ENCODE measurements at places on chromosomes 3 and 15.

DNA sequence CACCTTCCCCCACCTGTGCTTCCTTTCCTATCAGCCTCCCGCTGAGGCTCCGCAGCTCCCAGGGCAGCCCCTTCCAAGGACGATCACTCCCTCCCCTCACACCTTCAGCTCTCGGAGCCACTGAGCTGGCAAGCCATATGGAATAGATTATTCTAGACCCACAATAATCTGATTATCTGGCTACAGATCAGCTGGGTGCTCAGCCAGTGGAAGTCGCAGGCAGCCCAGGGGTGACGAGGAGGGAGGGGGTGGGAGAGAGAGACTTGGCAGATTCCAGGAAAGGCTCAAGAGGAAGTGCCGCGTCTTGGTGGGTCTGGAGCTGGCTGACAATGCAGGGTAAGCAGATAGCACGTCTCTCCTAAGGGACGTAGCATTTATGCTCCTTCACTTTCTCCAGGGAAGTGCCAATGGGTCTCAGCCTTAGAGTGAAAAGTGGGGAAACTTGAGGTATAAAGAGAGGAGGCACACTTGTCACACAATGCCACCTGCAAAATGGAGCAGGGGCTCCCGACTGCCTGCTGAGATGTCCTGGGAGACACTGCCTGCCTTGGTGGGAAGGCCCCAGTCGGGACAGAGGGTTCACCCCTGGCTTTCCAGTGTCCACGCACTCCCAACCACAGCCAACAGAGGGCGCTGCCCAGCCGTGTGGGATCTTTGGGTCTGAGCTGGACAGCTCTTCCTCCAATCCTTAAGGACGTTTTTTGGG lies 9.4 kb upstream of the MESP1 start:
- peak; percentile 95 for DNase-seq

DNA sequence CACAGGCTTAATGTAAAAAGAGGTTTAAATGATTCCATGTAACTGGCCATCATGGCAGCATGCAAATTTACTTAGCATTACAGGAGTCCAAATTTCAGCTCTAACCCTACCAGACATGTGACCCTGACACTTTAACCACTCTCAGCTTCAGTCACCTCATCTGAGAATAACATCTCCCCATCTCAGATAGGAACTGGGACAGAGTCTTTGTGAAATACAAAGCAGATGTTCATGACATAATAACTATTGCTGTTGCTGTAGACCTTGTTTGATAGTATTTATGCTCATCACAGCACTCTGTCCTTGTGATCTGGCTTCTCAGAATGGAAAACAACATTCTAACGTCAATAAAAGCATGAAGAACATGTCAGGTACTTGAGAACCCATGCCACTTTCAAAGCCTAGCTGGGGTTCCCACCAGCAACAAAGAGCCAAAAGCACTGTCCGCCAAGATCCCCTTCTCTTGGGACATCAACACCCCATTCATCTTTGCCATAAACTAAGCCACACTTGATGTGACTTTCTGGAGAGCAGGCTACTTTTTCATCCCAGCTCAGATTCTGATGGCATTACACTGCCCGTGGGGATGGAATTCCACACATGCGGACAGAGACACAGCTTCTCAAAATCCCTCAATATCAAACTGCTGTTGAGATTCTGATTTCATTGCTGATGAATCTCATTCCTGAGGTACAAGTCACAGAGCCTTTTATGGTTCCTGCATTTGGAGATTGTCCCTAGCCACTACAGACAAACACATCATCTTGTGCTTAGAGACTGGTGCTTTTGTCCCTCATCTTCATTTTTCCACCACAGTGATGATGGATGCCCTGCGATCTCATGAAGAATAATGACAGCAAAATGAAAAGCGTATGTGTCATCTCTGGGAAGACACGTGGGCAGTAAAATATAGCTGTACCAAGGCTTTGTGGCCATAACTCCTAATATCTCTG lies 202.7 kb downstream of the TNIK start:
- no peak for DNase-seq

DNA sequence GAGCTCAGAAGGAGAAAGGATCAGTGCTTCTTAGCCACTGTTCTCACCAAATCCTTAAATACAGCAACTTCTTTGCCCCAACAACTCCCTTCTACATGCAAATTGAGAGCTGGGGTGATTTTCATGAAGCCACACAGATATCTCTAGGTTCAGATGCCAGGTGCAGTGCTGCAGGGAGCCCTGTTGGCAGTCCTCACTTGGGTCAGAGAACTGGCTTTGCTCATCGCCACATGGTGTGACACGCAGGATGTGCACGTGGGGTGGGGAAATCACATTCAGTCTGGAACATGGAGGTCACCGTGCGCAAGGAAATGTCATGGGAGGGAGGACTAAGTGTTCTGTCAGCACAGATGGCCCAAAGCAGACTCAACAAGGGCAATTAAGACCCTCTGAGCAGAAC lies 103.8 kb downstream of the WDR76 start:
- no peak for DNase-seq

- no peak for DNase-seq
These were observed 37.9 kb downstream of the MLH1 start for GRCh38 chr3:37031096-37031682.

DNA sequence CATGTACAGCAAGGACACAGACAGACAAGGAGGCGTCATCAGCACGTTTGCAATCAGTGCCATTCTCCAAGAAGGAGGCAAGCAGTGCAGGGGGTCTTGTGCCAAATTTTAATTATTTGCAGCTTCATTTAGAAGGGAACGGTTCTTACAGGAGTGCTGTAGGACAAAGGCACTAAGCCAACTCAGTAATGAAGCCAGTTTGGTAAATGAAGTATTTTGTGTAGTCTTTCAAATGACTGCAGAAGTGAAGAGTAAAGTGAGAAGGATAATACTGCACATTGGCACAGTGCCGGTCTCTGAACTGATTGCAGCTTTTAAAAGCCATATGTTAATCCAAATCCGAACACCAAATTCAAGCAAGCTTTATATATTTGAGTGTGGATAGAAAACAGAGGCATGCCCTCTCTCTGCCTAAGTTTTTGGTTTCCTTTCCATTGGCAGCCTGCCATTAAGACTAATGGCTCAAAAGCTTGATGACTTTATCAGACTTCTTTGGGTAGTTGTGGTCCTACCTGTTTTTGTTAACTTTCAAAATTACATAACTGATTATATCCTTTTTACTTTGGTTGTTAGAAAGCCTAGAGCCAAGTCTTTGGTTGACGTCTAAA lies 101.3 kb downstream of the SENP2 start:
- no peak for DNase-seq

GRCh38 chr3:54034971-54035370 lies 87.4 kb upstream of the CACNA2D3 start:
- DNase-seq: no peak

- DNase-seq: no peak
These were observed 91.6 kb downstream of the LRRK1 start for GRCh38 chr15:101010781-101011180.

DNA sequence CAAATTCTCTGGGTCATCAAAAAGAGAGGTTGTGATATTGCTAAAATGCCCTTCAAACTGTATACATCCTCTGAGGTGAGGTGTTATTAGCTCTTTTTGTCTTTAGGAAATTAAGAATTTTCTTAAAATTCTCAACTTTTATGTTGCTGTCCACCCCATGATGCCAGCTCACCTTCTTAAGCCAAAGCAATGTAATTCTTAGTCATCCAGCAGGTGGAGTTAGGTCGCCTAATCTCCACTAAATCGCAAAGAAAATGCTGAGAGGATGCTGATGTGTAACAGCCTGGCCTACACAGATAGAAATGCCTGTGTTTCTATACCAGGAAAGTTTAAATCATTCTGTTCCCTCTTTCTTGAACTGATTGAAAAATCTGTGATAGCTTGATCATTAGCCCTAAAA lies 770.2 kb upstream of the ALCAM start:
- DNase-seq: peak; percentile 34

- peak; percentile 99 for DNase-seq
These were observed at the start of gene NCBP2 for GRCh38 chr3:196942226-196942914. Gene NCBP2, minus strand, starts transcription at chr3:196942528. Its CDS starts 25 bp downstream, at chr3:196942503.

- DNase-seq: no peak
These were observed 107.2 kb upstream of the ALDH1A3 start for GRCh38 chr15:100772478-100772877.

DNA sequence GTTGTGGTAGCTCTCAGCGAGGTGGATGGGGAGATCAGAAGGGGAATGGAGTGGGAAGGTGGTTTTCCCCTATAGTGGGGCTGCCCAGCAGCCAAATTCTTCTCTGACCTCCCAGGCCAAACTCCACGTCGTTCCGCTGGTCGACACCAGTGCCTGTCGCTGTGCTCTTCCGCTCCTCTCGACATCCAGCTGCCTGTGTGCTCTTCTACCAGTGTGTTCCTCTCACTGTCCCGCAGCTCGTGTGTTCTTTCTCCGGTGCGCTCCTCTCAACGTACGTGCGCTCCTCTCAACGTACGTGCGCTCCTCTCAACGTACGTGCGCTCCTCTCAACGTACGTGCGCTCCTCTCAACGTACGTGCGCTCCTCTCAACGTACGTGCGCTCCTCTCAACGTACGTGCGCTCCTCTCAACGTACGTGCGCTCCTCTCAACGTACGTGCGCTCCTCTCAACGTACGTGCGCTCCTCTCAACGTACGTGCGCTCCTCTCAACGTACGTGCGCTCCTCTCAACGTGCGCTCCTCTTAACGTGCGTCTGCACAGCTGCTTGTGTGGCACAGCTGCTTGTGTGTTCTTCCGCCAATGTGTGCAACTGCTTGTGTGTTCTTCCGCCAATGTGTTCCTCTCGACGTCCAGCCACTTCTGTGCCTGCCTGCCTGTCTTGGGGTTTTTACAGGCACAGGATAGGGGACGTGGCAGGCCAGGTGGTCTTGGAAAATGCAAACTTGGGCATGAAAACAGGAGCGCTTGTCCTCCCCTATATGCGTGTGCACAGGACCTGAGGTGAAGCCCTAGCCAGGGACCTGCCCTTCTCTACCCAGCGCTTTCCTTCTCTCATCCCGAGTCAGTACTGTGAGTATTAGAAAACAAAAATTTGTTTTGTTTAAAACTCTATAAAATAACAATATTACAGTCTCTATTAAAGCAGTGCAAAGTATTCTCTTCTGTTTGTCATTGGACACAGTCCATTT lies 991.1 kb downstream of the GBE1 start:
- peak; percentile 14 for DNase-seq

- peak; percentile 9 for DNase-seq
These were observed 35.7 kb upstream of the BHLHE40 start for GRCh38 chr3:4943549-4943948.

- no peak for DNase-seq
These were observed 238.7 kb downstream of the CHST2 start for GRCh38 chr3:143358155-143358792.

GRCh38 chr15:57537072-57537471 lies 54.6 kb upstream of the MYZAP start:
- no peak for DNase-seq

GRCh38 chr3:44865272-44866035 lies 3.7 kb downstream of the TMEM42 start:
- no peak for DNase-seq

- DNase-seq: peak; percentile 63
These were observed 16.1 kb downstream of the POU1F1 start for GRCh38 chr3:87260270-87260669.

GRCh38 chr3:56342475-56342874 lies 125.8 kb downstream of the ERC2 start:
- DNase-seq: no peak

DNA sequence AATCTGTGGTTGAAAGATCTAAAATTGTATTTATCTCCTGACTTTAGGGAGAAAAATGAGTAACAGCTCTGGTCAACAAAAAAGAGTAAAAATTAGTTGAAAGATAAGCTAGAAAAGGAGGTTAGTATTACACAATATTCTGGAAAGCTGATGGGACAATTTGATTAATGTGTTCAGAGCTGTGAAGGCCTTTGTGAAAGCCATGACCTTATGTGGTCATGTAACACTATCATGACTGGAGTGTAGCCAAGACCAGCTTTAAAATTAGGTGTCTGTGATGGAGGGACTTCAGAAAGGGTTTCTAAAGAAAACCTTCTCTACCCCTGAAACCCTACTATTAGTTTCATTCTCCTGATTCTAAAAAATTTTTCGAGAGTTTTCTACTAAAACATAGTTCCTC lies 127.2 kb downstream of the NFKBIZ start:
- DNase-seq: no peak

DNA sequence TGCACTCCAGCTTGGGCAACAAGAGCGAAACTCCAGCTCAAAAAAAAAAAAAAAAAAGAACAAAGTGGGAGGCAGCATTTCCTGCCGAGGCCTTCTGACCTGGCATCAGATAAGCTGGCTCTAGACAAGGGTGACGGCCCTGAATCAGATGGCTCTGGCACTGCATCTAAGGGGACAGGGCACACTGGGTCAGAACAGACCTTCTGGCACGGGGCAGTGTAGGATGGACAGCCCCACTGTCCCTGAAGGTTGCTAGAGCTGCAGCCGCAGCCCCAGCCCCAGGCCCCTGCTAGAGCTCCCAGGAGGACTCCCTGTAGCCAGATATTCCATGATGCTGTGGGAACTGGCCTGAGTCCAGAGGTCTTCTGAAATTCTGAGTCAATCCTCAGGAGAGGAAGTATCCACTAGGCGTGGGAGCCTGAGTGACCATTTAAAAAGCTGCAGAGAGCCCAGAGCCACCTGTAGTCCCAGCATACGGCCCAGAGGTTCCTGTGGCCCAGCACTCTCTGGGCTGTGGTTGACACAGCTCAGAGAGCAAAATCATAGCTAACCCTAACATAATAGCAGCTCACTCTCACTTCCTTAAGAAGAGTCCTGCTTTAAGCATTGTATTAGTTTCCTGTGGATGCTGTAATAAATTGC lies 69.2 kb upstream of the MFGE8 start:
- no peak for DNase-seq

- DNase-seq: no peak
These were observed 35.3 kb downstream of the TSPAN3 start for GRCh38 chr15:77035584-77035983.

DNA sequence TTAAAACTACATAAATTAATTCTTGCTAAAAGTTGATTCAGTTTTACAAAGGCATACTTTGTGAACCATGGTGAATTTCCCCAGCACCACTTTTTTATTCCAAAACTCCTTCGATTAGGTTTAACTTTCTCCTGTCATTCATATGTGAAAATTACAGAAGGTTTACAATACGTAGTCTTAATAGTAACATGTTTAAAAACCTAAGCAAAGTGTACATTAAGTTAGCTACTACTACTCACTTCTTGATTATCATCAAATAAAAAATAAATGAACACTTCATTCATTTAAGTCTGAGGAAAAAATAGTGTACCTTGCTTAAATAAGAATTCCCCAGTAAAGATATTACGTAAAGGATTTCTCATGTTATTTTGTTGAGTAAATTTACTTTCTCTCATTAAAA lies 38.6 kb downstream of the DCUN1D1 start:
- DNase-seq: no peak

DNA sequence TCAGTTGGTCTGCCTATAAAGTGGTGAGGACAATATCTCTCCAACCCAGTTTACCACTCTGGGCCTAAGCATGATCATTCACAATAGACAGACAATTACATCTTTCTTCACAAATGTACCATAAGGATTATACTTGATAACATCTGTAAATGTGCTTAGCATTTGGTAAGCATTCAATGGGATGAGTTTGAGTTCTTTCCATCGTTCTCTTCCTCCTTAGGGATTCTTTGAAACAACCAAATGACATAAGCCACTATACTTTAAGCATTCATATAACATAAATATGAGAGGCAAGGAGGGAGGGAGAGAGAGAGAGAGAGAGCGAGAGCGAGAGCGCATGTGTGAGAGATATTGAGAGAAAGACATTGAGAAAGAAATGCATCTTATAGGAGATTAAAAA lies 303.3 kb upstream of the CBLB start:
- no peak for DNase-seq

GRCh38 chr3:46280105-46280797 lies 38.0 kb downstream of the CCR3 start:
- DNase-seq: no peak

GRCh38 chr3:111229301-111229700 lies 157.7 kb downstream of the NECTIN3 start:
- DNase-seq: no peak

- DNase-seq: peak; percentile 35
These were observed 101.6 kb upstream of the LPP start for GRCh38 chr3:188052169-188053035.
